ENCODE measurements at places on chromosomes 12 and 14.

DNA sequence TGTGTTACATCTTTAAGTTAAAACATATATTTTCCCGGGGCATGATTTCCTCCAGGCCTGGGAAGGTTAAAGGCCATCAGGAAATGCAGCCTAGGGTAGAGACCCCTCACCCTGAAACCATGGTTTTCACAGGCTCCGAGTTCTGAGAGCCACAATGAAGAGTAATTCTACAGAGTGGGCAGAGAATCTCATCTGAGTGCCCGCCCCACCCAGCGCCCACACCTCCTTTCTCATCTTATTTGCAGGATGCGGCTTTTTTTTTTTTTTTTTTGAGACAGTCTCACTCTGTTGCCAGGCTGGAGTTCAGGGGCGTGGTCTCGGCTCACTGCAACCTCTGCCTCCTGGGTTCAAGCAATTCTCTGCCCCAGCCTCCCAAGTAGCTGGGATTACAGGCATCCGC lies 170.7 kb downstream of the FOXN3 start:
- no peak for DNase-seq

GRCh38 chr14:74548881-74549280 lies 55.3 kb downstream of the ISCA2 start:
- no peak for DNase-seq

GRCh38 chr12:113802966-113803758 lies 163.0 kb downstream of the RBM19 start:
- no peak for DNase-seq

- DNase-seq: no peak
Observed at GRCh38 chr14:52175982-52176502, 91.5 kb upstream of the PTGDR start.

DNA sequence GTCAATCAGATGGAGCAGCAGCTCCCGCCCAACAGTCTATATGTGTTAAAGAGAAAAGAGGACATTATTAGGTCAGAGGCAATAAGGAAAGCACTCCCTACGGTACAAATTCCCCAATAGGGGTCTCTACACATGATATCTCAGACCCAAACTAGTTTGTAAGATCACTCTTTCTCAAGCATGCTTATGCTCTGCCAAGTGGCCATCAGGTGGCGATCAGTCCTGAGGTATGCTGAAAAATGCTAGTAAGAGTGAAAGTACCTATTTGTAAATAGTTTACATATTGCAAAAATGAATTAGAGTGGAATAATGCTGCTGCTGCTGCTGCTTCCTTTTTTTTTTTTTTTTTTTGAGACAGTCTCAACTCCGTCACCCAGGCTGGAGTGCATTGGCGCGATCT lies 61.0 kb downstream of the CPM start:
- peak; percentile 21 for DNase-seq

DNA sequence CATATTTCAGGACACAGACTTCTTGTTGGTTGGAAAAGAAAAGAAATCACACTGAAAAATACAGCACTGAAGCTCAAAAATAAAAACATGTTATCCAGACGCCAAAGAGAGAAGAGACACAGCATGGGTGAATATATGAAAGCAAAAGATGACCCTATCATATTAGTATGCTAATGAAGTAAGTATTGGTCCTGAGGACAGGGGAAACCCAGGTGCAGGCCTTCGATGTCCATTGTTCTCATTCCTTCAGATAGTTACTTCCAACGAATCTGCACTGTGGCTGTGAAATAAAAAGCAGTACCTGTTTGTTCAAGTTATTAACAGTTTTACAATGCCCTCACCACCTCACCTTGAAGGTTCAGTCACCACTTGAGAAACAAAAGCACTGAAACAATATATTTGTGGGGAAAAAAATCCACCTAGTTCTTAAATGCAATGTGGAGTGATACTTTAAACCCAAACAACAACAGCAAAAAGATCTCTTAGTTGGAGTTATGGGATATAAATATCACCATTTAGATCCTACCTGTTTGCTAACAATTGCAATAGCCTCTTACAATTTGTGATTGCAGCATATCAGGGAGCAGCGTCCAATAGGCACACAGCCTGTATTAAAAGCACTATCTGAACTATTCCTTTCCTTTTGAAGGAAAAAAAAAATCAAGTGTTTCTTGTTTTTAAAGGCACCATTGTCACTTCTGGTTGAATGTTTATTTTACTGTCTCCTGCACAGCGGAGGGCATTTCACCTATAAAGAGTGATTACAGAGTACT lies 188.1 kb downstream of the BCAT1 start:
- no peak for DNase-seq

- no peak for DNase-seq
Observed at GRCh38 chr14:104610749-104611310, 6.3 kb upstream of the TMEM179 start.

DNA sequence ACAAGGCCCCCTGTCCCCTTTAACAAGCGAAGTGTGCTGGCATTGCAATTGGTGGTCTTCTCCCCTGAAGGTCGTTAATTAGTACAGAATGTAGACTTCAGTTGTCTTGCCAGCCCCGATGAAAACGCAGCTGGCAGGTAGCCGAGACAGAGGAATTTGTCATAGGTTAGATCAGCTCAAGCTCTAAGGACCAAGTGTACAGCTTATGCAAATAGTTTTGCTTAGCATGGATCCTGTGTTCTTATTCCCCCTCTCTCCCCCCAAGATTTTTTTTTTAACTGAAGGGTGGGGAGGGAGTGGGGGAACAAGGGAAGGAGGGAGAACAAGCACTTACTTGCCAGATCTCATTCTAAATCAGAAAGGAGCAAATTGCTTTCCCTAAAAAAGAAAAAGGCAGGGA lies 58.6 kb upstream of the PARP11 start:
- no peak for DNase-seq

DNA sequence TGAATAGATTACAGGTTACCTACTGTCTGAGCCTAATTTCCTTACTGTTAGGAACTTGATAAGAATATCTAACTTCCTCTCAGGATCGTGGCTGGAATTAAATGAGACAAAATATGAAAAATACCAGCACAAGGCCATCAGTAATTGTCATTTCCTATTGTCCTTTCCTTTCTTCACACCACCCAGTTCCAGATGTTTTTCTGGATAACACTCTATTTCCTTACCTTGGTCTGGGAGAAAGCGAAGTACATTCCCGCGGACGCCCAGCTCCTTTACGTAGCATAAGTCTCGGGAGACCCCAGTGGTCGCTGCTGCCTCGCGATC lies 376 bp downstream of the GDF3 start:
- no peak for DNase-seq

GRCh38 chr14:66240105-66240504 lies 246.1 kb upstream of the CCDC196 start:
- DNase-seq: peak; percentile 31

DNA sequence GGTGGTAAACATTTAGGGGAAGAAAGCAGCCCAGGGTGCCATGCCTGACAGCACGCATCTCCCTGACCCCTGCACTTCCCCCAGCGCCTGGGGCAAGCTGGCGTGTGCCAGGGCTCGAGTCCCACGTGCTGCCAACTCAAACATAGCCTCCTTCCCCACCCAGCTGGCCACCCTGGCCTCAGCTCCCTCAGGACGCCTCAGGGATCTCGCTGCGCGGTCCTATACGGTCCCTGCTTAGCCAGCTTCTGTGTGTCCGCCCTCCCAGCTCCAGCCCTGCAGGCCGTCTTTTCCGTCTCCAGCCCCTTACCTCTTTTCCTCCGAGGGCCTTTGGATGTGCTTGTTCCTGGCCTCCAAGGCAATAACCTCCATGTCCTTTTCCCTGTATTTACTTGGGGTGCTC lies 71.0 kb downstream of the TESC start:
- no peak for DNase-seq

GRCh38 chr12:120688527-120689071 lies 1.6 kb downstream of the MLEC start:
- no peak for DNase-seq

DNA sequence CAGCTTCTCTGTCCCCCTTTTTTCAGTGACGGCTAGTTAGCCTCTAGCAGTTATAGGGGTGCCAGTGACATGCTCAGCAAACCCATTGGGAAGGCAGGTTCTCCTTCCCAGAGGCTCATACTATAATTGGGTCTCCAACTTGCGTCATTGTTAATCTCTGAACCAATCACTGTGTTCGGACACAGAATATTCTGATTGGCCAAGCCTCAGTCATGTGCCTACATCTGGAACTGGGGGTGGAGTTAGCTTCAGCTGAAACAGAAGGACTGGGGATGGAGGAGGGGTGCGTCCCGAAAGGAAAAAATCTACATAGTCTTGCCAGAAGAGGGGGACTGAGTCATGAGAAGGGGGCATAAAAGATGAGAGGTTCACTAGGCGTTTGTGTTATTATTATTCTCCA lies 165.6 kb downstream of the SUDS3 start:
- no peak for DNase-seq

DNA sequence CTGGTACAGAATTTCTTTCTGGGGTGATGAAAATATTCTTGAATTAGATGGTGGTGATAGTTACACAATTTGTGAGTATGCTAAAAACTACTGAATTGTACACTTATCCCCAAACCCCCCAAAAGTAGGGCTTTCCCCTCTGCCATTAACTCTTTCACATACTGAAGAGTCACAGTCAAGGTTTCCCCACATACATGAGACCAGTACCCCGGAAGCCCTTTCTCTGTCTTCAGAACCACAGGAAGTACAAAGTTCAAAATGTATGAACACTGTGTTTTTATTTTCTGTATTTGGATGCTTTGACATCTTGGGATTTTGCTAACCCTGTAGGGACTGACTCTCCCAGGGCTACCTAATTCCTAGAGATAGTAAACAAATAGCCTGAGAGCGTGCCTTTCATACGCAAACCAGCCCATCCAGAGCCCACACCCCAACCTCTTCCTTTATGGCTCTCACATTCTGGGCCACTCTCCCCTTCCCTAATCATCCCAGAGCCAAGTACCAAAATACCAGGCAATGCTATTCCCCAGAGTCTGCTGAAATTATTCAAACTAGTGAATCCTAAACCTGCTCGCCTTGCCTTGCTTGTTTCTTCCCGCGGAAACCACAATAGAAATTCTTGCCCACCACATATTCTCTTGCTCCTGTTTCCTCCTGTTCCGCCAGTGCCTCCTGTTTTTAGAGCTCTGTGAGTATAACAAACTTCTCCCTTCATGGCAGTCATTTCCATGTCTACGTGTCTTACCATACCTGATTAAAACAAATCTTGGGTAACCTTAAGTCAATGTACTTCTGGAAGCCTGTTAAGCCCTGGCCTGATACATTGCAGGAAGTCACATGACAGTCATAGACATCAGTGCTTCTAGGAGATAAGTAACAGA lies 524.8 kb downstream of the FUT8 start:
- DNase-seq: no peak

DNA sequence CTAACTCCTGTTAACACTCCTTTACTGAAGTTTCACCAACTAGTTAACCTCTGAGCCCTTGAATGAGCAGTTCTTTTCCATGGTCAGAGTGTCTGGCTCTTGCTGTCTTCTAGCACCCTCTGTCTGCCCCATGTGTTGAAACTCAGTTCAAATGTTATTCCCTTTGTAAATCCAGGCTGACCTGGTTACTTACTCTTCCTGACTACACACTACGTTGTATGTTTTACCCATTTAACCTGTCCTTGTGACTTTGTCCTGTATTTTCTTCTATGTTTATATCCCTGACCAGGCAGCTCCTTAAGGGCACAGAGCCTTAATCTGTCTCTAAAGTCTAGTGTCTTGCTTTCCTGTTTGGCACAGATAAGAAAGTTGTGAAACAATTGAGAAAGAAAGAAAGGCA lies 389.0 kb upstream of the RPL10L start:
- peak; percentile 20 for DNase-seq

DNA sequence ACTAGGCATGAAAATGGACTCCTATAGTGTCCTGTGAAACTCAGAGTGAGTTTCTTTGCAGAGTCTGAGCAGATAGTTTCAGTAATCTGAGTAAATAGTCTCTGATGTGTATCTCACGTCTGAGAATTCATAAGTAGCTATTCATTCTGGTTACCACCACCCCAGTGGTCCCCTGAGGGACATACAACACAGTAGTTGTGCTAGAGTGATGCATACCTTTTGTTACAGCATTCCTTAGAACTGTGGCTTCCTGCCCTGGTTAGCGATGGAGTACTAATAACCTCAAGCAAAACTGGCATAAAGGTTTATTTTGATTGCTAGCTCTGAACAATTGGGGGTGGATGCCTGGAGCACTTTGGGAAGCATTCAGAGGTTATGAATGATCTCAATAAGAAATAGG lies 114.7 kb downstream of the DAAM1 start:
- DNase-seq: peak; percentile 71

DNA sequence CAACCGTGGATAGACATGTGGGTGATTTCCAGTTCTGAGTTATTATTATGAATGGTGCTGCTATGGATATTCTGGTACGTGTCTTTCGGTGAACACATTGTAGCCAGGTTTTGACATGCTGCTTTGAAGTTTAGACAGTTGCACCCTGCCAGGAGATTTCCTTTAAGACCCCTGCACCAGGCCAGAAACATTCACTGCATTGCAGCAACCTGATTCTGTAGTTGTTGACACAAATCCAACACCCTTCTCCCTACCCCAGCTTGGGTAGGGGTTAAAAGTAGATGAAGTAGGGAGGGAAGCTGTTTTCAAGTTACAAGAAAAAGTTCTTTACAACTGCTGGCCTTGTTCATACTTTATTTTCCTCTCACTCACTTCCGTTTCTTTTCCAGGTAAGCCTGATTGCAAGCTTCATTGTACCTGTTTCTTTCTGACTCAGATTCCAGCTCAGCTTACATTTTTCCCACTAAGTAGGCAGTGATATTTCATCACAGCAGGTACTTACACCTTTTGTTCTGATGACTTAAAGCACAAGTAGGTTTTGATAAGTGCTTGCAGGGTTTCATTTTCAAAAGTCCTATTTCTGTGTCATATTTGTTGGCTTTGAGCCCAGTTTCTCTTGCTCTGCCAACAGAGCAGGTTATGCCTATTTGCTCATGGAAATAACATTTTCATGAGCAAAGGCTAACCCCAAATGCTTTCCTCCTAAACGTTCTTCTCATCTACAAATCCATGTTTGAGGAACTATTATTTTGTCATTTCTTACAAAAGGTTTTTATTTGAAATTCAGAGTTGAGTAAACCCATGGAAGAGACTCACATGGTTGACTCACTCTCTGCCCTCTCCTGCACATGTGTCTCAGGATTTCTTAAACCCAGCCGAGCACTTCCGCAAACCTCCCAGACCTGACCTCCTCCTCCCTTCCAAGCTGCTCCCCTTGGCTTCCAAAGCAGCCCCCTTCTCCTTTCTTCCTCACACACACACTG lies 12.1 kb upstream of the LTA4H start:
- no peak for DNase-seq

- no peak for DNase-seq
Observed at GRCh38 chr12:120914794-120915193, 10.6 kb upstream of the SPPL3 start.

DNA sequence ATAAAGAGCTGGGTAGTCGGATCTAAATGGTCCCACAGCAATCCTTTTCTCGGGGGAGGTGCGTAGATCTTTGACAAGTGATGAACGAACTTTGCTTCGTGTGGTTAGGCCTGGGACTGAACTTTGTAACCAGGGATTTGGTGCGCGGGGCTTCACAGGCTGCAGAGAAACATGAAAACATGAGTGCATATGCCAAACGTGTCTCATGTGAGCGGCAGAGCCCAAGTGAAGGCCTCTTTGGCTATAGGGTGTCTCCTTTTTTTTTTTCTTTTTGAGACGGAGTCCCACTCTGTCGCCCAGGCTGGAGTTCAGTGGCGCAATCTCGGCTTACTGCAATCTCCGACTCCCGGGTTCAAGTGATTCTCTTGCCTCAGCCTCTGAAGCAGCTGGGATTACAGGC lies 12.0 kb upstream of the RIOX1 start:
- DNase-seq: no peak

GRCh38 chr14:77615361-77616132 lies 890 bp downstream of the SPTLC2 start:
- DNase-seq: peak; percentile 40

GRCh38 chr14:34190717-34191116 lies 239.8 kb upstream of the EGLN3 start:
- DNase-seq: no peak

- DNase-seq: no peak
Observed at GRCh38 chr12:22766911-22767420, 142.0 kb downstream of the ETNK1 start.
